ENCODE measurements at places on chromosomes 6 and 20. TPM values are rescaled to one million over a fixed set of nuclear protein-coding genes. Genes with fewer than 3 reads are reported as not detected.

Gene VNN1
- 74.8 TPM for total RNA-seq

Gene SALL4
- 1.3 TPM for total RNA-seq

Gene QRSL1
- total RNA-seq = 6.0 TPM

Gene CST4
- total RNA-seq = not detected

Gene THBS2
- 2.9 TPM for total RNA-seq

Gene TCP1
- total RNA-seq = 58.1 TPM

Gene SMLR1
- 22.2 TPM for total RNA-seq

Gene CD40
- 6.6 TPM for total RNA-seq

Gene SASH1
- 14.0 TPM for total RNA-seq

Gene FYN
- 30.0 TPM for total RNA-seq

Gene RCAN2
- 1.2 TPM for total RNA-seq

Gene PACRG
- total RNA-seq = 1.8 TPM

Gene BTBD3
- total RNA-seq = 7.0 TPM

Gene LAMA2
- 5.3 TPM for total RNA-seq

Gene LPIN3
- 32.2 TPM for total RNA-seq

Gene NKX2-2
- not detected for total RNA-seq

Gene PBOV1
- not detected for total RNA-seq

Gene SPATS1
- total RNA-seq = not detected

Gene LY6G6D
- total RNA-seq = not detected

Measured in left lobe of liver (tissue), 2 donors.